ENCODE measurements at places on chromosomes 11 and 22. TPM values are rescaled to one million over a fixed set of nuclear protein-coding genes. Genes with fewer than 3 reads are reported as not detected.

NFAM1 gene
- total RNA-seq: 0.19 TPM

GRCh38 chr22:25109878-25110595 lies 89.6 kb upstream of the CRYBB3 start:
- DNase-seq: no peak
- H3K4me3 ChIP-seq: no peak overlapping the region
- peaks cover 17% of the 10 kb centered on the region for H3K4me1 ChIP-seq
- no peak overlapping the region for H3K27ac ChIP-seq
- H3K36me3 ChIP-seq: no peaks in the 10 kb centered on the region

- H3K27me3 ChIP-seq: no peaks in the 10 kb centered on the region
- no peak for DNase-seq
- no peak overlapping the region for H3K27ac ChIP-seq
- H3K4me3 ChIP-seq: no peak overlapping the region
These were observed 28.6 kb upstream of the RASL10A start for GRCh38 chr22:29344137-29344536.

DNA sequence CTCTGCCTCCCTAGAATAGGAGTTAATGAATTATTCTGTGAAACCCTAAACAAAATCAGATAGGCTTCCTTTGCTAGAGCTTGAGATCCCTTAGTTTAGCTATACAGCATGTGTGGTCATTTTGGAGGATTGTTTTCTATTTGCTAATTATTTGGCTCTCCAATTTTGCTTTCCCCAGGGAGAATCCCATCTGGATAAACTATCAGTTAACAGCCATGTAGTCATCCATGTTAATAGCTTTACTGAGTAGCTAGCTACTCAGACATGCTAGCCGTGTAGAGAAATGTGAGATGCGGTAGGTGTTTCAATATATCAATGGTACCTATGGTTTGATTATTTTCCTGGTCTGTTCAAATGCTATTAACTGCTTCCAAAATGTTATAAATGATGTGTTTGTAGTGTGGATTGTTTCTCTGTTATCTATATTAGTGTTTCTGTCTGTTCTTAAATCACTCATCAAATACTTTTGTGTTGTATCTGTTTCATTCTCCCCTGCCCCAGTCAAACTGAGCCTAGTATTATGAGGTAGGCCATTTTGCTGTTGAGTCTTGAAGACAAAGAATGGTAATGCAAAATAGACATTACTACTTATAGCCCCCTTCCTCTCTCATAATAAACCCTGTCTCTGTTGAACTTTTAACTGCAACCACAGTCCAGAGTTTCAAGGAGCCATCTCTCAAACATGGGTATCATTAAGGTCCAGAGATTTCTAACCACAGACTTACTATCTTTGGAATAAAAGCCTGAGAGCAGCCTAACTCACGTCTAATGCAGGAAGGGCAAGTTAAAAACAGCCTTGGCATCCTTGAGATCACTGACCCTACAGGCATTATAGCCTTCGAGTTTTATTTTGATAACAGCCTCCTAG lies 56.1 kb upstream of the GRAMD1B start:
- no peak overlapping the region for H3K27ac ChIP-seq
- H3K36me3 ChIP-seq: no peaks in the 10 kb centered on the region
- no peak overlapping the region for H3K4me3 ChIP-seq
- H3K27me3 ChIP-seq: no peaks in the 10 kb centered on the region

- no peaks in the 10 kb centered on the region for H3K27me3 ChIP-seq
- no peak for DNase-seq
- no peaks in the 10 kb centered on the region for H3K36me3 ChIP-seq
- no peak overlapping the region for H3K27ac ChIP-seq
These were observed 231.6 kb downstream of the OPCML start for GRCh38 chr11:133300666-133301065.

DNA sequence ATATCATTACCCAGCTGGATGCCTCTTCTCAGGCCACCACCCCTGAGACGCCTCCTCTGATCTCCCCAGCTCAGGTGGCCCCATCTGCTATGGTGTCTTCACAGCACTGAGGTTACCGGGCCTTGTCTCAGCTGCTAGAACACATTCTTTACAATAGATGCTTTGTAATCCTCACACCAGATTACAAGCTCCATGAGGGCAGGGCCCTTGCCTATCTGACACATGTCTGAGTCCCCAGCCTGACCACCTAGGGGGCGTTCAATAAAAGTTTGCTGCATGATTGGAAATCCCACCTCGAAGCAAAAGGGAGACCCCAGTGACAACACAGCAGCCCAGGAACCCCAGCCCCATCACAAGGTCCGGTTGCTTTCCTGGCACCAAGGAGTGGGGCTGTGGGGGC lies 2.0 kb downstream of the MACROD1 start:
- H3K36me3 ChIP-seq: no peaks in the 10 kb centered on the region
- no peak overlapping the region for H3K4me3 ChIP-seq
- peaks cover 13% of the 10 kb centered on the region for H3K4me1 ChIP-seq
- H3K27ac ChIP-seq: no peak overlapping the region

- no peak for DNase-seq
- H3K36me3 ChIP-seq: peaks cover 10% of the 10 kb centered on the region
- H3K27me3 ChIP-seq: no peaks in the 10 kb centered on the region
- no peak overlapping the region for H3K4me3 ChIP-seq
- H3K4me1 ChIP-seq: no peaks in the 10 kb centered on the region
These were observed 23.5 kb upstream of the L3MBTL2 start for GRCh38 chr22:41181349-41182241.

DNA sequence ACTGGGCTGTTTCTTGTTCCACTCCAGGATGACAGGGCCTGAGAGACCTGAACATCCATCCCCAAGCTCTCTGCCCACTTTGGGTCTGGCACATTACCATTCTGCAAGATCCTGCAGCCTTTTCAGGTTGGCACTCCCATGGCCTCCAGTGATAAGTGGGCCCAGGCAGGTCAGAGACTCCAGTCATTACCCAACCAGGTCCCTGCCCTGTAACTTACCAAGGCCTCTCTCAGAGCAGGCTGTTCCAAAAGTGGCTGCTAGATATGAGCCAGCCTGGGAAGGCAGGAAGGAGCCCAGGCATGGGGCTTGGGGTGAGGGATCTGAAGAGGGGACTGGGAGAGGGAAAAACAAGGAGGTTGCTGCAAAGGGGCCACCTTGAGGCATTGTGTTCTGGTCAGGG lies 35.9 kb downstream of the KCNQ1OT1 start:
- no peaks in the 10 kb centered on the region for H3K4me1 ChIP-seq
- DNase-seq: no peak
- no peaks in the 10 kb centered on the region for H3K27me3 ChIP-seq
- H3K27ac ChIP-seq: no peak overlapping the region

MRPL11 gene
- total RNA-seq: 82.0 TPM

GCAT gene
- 25.1 TPM for total RNA-seq

OR51E2 gene
- total RNA-seq: not detected

GRCh38 chr22:30947816-30948454 lies 20.6 kb downstream of the MORC2 start:
- H3K4me1 ChIP-seq: peaks cover 29% of the 10 kb centered on the region
- H3K4me3 ChIP-seq: peak overlapping the region; percentile 18
- peak; percentile 56 for DNase-seq
- peak overlapping the region; percentile 78 for H3K27ac ChIP-seq

GRAP2 gene
- total RNA-seq: not detected

GRCh38 chr11:73667891-73668290 lies 21.5 kb downstream of the PLEKHB1 start:
- no peaks in the 10 kb centered on the region for H3K36me3 ChIP-seq
- no peak overlapping the region for H3K4me3 ChIP-seq
- no peak overlapping the region for H3K27ac ChIP-seq
- DNase-seq: no peak

DNA sequence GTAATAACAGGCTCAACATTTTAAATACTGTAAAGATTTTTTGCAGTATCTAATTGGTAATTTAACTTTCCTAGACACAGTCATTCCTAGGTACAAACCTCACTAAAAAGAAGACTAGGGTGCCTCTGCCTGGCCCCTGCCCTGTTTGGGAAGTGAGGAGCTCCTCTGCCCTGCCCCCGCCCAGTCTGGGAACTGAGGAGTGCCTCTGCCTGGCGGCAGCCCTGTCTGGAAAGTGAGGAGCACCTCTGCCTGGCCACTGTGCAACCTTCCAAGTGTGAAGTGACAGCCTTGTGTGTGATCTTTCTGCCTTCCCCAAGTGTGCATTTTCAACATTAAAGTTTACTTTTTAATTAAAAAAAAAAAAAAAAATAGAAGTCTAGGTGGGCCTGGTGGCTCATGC lies 4.2 kb downstream of the CHORDC1 start:
- no peak overlapping the region for H3K4me3 ChIP-seq
- peak; percentile 55 for DNase-seq
- H3K27me3 ChIP-seq: no peaks in the 10 kb centered on the region
- no peak overlapping the region for H3K27ac ChIP-seq

- DNase-seq: no peak
- no peaks in the 10 kb centered on the region for H3K36me3 ChIP-seq
- no peak overlapping the region for H3K27ac ChIP-seq
- H3K4me1 ChIP-seq: no peaks in the 10 kb centered on the region
- H3K27me3 ChIP-seq: no peaks in the 10 kb centered on the region
These were observed 1717.1 kb upstream of the RAG2 start for GRCh38 chr11:38315151-38315550.

- no peaks in the 10 kb centered on the region for H3K36me3 ChIP-seq
- peaks cover 4% of the 10 kb centered on the region for H3K4me1 ChIP-seq
- no peaks in the 10 kb centered on the region for H3K27me3 ChIP-seq
- H3K27ac ChIP-seq: no peak overlapping the region
These were observed 694.8 kb upstream of the CCDC179 start for GRCh38 chr11:23555085-23555484.

GRCh38 chr22:26672060-26672471 lies 14.7 kb downstream of the MIAT start:
- H3K36me3 ChIP-seq: no peaks in the 10 kb centered on the region
- no peak for DNase-seq
- H3K4me1 ChIP-seq: peaks cover 21% of the 10 kb centered on the region
- no peaks in the 10 kb centered on the region for H3K27me3 ChIP-seq
- H3K4me3 ChIP-seq: peak overlapping the region; percentile 55

DNA sequence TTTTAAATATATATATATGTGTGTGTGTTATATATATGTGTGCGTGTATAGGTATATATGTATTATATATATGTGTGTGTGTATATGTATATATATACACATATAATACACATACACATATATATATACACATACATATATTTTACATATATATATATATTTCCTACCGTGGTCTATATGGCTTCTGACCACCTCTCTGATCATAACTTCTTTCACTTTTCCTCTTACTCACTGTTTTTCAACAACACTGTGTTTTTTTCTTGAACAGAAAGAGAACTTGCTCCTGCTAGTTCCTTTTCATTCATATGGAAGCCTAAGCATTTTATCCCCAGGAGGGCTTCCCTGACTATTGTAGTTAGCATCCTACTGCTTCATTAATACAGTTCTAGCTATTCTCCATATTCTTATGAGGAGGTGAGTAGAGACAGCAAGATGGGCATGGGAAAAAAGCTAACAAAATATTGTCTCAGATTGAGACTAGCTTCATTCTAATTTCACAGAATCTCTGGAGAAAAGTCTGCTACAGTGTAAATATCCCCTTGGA lies 38.5 kb upstream of the CTSC start:
- DNase-seq: no peak
- H3K27me3 ChIP-seq: no peaks in the 10 kb centered on the region
- no peaks in the 10 kb centered on the region for H3K4me1 ChIP-seq

GRCh38 chr11:47259232-47259977 lies 1.6 kb downstream of the NR1H3 start:
- H3K4me1 ChIP-seq: peaks cover 25% of the 10 kb centered on the region
- no peak overlapping the region for H3K27ac ChIP-seq
- H3K36me3 ChIP-seq: no peaks in the 10 kb centered on the region
- peak; percentile 75 for DNase-seq

GRCh38 chr11:15557457-15558230 lies 442.9 kb downstream of the INSC start:
- H3K27ac ChIP-seq: no peak overlapping the region
- H3K36me3 ChIP-seq: no peaks in the 10 kb centered on the region
- no peaks in the 10 kb centered on the region for H3K27me3 ChIP-seq

DNA sequence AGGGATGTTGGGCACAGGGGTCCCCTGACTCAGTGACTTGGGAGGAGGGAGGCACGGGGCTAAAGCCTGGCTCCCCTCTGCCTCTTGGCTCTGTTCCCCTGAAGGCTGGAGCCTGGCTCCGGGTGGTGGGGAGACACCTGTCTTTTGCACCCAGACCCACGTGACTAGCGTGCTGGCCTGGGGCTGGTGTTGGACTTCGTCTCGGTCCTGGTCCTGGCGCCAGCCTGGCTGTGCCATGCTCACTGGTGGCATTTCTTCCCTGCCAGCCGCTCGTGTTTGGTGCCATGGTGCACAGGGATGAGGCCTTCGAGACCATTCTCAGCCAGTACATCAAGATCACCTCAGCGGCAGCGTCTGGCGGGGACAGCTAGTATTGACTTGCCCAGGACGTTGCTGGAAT lies 56.7 kb downstream of the GRAMD4 start:
- no peaks in the 10 kb centered on the region for H3K27me3 ChIP-seq
- H3K27ac ChIP-seq: no peak overlapping the region
- DNase-seq: no peak
- H3K4me1 ChIP-seq: no peaks in the 10 kb centered on the region
- no peaks in the 10 kb centered on the region for H3K36me3 ChIP-seq

DNAJC4 gene
- total RNA-seq: 18.1 TPM

DNA sequence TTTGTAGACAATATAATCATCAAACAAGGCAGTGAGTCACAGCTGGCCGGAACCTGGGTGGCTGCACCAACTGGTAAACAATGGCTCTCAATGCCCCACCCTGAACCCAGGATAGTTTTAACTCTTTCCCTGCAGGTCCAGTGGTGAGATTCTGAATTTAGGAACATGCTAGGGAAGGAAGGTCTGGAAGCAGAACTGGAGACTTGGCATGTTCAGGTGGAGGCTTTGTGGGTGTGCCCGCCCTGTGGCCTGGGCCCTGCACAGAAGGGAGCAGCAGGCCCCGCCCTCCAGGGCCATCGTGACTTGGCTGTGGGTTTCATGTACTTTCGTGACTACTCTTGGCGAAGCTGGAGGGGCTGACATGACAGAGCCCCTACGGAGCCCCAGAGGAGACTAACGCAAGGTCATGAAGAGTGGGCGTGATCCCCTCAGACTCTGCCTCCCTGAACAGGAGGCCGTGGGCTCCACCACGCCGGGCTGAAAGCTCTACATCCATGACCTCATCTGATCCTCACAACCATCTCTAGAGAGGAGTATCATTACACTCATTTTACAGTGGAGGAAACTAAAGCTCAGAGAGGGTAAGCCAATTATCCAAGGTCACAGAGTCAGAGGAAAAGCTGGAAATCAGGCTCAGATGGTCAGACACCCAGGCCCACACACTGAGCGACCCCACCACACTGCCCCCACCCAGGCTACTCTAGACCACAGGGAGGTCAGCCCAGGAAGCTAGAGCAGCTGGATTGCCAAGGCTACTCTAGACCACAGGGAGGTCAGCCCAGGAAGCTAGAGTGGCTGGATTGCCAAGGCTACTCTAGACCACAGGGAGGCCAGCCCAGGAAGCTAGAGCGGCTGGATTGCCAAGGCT lies 27.3 kb downstream of the MAFF start:
- H3K4me3 ChIP-seq: no peak overlapping the region
- H3K4me1 ChIP-seq: peaks cover 10% of the 10 kb centered on the region
- no peak for DNase-seq
- no peaks in the 10 kb centered on the region for H3K27me3 ChIP-seq

C22orf15 gene
- total RNA-seq: 3.0 TPM

Data from neural progenitor cell (in vitro differentiated cells).